Fibroblast of skin of scalp (primary cell): ENCODE measurements at places on chromosomes 3 and 15.

DNA sequence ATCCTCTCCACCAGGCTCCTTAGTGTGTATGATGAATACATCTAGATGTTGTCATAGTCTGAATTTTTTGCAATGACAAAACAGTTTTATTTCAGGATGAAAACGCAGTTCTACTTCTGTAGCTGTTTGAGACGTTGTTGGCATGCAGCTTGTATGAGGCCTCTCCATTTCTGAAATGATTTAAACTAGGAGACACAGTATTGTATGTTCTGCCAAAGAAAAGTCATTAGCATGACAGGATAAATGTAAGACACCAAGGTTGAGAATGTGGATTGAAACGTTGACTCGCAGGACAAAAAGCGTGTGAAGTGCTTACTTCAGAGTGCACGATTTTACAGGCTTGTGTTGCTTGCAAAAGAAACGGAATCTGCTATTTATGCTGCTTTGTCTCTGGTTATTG lies 35.3 kb downstream of the ABHD17C start:
- DNase-seq, result peak; percentile 33

DNA sequence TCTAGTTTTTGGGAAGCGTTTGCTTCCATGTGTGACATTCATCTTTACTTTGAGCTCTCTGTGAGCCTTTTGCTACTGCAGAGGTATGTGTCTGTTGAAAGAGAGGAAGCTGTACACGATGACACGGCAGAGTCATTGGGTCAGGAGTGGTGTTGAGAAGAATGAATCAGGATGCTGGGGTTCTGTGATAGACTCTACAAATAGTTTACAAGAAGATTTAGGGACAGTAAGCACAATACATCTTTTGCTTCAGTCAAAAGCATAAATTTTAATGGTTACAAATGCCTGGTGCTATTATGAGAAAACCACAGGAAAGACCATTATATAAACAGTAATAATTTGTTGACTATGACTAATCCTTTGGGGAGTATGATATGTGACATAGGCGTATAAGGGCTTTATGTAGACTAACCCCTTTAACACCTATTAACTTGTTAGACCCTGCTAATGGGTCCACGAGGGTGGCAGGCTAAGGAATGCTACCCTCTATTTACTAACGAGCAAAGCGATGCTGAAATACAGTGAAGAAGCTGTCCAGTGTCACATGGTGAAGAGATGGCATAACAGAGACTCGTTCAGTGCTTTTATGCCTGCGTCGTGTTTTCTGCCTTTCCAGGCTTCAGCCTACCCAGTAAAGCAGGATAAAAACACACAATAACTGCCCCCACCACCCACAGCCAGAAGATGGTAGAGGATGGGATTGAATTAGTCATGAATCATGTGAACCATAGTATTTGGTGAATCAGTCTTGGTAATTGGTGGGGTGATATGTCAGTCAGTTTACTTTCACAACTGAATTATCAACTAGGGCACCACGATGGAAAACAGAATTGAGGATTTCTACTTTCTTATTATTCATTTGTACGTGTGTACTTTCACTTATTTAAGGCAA lies 118.8 kb downstream of the LPP start:
- DNase-seq, result peak; percentile 86

DNA sequence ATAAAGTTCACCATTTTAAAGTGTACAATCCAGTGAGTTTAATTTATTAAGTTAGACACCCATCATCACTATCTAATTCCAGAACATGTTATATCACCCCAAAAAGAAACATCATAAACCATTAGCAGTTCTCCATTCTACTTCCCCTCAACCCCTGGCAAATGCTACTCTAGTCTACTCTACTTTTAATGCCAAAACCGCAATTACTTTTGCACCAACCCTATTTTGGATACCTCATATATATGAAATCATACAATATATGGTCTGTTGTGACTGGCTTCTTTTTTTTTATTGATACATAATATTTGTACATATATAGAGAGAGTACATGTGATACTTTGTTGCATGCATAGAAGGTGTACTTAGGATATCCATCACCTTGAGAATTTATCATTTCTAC lies 190.5 kb upstream of the RARB start:
- no peak for DNase-seq

DNA sequence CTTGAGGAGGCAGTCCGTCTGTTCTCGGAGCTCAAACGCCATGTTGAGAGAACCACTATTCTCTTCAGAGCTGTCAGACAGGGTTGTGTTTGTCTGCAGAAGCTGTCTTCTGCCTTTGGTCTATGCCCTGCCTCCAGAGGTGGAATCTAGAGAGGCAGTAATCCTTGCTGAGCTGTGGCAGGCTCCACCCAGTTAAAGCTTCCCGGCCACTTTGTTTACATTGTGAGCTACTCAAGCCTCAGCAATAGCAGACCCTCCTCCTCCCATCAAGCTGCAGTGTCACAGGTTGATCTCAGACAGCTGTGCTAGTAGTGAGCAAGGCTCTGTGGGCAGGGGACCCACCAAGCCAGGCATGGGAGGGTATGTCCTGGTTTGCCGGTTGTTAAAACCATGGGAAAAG lies 8.9 kb downstream of the OR5AC2 start:
- no peak for DNase-seq

- peak; percentile 34 for DNase-seq
Measured at GRCh38 chr3:31165399-31165860, 271.0 kb upstream of the GADL1 start.

- DNase-seq, result peak; percentile 14
Measured at GRCh38 chr15:45448066-45448915, 69.9 kb upstream of the GATM start.

- peak; percentile 39 for DNase-seq
Measured at GRCh38 chr3:16906682-16907081, 21.9 kb downstream of the PLCL2 start.

DNA sequence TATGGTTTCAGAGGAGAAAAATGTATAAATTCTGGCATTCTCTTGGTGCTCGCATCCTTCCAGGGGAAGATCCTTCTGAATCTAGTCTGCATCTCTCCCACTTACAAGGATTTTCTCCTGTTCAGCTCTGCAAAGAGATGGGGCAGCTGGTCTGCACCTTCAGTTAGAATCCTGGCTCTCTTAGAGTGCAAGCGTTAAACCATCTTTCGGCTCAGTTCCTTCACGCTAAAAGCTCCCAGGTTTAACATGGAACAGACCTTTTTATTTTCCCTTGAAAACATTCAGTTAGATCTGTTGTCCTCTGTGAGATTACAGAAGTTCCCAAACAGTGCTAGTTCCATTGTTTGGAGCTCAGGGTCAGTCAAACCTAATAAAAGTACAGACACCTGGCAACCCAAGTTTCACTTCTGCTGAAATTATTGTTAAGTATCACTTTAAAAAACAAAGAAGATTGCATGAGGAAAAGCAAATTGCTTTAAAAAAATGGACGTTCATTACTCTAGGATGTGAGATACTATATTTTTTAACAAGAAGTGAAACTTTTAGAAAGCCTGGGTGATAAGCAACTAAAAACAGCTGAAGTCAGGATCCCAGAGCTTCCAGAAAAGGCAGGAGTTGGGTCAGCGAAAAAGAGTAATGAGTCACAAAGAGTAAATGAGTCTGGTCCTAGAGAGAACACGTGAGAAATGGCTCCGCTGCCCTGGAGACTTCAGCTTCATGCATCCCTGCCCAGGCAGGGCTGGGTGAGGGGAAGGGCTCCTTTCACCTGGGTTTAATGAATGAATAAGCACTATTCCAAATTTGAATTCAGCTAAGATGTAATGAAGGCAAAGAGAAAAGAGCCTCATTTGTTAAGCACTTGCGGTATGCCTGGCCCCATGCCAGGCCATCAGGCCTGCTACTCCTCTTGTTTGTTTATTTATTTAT lies 63.3 kb downstream of the ABTB1 start:
- DNase-seq, result peak; percentile 76

GRCh38 chr15:37053166-37053565 lies 47.2 kb downstream of the MEIS2 start:
- peak; percentile 23 for DNase-seq

DNA sequence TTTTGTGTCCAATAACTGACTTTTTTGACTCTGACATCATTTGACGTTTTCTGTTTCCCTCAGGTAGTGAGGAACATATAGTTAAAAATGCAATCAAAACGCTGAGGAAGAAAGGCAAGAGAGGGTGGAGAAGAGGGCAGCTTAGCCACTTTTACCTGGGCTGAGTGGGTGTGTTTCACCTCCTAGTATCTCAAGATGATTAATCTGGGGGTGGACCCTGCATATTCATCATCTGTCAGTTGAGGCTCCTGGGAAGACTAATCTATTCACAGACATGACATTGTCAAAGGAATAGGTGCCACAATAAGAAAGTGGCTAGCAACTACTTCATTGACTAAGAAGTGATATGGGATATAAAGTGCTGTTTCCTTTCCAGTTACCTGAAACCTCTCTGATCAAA lies 331.5 kb upstream of the RARB start:
- no peak for DNase-seq

- no peak for DNase-seq
Measured at GRCh38 chr3:132261506-132261905, 55.7 kb upstream of the ACP3 start.
